Cortex of kidney (tissue), 1 donor: ENCODE measurements at places on chromosomes 7 and 10.

DNA sequence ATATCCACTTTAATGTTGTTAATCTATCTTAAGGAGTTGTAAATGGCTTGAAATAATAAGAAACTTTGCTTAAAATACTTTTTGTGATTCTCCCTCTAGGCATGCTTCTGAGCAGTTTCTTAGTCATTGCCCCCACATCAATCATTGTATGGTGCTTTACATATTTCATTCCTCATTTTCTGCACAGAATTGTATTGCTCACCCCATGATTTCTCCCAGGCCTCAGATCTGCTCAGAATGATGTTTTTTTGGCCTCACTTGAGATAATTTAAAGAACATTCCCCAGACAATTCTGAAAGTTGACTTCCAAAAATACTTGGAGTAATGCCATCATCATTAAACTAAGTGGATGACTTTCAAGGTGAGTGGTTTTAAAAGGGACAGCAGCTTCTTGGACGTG is 82.1 kb upstream of the PRPS1L1 start:
- DNase-seq = no peak

- DNase-seq = no peak
These were observed 1.8 kb downstream of the SNCG start for GRCh38 chr10:86960003-86960862.

- DNase-seq = no peak
These were observed 58.5 kb downstream of the LARP4B start for GRCh38 chr10:873020-873419.

DNA sequence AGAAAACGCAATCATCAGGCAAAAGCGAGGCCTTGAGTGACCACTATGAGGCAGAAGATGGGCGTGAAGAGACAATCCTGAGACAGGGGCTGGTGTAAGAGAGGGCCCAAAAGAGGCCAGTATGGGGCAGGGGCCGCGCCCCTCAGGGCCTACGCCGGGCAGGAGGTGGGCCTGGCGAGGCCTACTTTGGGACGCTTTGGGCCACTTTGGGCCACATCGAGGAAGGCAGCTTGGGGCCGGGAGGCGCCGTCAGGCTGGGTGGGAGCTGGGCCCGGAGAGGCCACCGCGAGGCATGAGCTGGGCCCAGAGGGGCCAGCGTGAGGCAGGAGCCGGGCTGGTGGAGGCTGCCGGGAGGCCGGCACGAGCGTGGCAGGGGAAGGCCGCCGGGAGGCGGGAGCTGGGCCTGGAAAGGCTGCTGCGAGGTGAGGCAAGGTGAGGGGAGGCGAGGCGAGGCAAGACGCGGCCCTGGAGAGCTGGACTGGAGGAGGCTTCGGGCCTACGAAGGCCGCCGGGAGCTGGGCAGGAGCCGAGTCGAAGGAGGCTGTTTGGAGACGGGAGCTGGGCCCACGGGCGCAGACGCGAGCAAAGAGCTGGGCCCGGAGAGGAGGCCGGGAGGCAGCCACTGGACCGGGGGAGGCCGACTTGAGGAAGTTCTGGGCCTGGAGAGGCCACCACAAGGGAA is 171.3 kb downstream of the TPST1 start:
- no peak for DNase-seq

- DNase-seq = no peak
These were observed 110.1 kb downstream of the INHBA start for GRCh38 chr7:41592794-41593193.

GRCh38 chr7:30841801-30842541 is 69.7 kb upstream of the AQP1 start:
- no peak for DNase-seq

DNA sequence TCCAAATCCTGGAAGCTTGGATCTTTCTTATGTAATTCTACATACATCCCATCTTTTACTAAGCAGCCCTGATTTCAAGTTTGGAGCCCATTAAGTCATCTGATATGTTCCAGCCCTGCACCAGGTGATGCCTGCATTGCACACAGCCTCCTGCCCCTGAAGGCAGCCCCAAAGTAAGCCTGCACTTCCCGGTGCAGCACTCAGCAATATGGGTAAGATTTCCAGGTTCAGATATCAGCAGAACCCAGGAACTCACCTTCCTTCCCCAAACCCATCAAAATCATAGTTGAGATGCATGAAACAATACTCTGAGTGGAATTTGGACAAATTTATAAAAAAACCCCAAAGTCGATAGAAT is 333 bp upstream of the DDC start:
- DNase-seq = no peak

DNA sequence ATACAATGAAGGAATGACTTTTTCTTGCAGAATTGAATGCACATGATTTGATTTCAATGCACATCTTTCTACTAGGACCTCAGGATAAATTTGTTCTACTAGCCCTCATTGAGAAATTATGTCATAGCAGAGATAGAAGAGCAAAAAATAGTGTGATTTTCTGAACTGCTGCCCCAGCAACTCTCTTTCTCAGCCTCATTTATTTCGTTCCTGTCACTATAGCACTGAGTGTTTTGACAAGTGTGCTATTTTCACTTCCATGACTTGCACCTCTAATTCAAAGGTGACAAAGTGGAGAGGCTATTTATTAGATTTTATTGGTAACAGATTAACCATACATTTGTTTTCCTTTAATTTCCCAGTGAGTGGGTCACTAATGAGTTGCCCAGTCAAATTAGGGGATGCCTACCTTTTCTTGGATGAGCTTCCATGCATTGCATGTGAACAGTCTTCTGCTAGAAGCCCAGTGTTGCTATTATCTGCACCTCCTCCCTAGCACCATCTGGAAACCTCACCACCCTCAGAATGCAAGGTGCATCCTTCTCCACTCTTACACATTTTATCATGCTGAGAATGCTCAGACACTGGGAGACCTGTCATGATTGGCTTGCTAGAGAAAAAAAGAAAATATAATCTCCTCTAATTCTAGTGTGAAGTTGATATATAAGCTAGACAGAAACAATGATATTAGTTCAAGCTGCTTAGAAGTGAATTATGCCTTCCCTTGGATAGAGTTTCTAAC is 119.6 kb upstream of the CTTNBP2 start:
- no peak for DNase-seq

GRCh38 chr7:129724796-129725195 is 113.3 kb downstream of the NRF1 start:
- DNase-seq = no peak

DNA sequence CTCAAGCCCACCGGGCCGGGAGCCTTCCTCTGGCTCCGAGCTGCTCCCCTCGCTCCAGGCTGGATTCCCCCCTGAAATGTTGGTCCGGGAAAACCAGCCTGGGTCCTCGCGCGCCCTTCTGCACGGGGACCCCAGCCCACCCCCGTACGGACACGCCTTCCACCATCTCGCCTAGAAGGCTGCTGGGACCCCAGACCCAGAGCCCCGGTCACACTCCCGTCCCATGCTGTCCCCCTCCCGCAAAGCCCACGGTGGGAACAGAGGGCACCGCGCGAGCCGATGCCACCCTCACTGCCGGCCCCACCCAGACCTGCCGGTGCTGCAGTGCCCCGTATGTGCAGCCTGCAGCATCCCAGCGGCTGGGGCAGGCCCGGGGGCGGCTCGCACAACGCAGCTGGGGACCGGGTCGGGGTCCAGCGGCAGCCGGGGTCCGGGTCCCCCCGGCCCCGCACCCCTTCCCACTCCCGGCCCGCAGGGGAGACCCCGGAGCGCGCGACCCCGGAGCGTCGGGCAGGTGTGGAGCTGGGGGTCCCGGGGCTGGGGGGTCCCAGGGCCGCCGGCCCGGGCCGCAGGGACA is 871 bp downstream of the SPOCK2 start:
- no peak for DNase-seq

- DNase-seq = no peak
These were observed 188.6 kb upstream of the GDF10 start for GRCh38 chr10:47111329-47111862.

- no peak for DNase-seq
These were observed 190.8 kb downstream of the ADRA2A start for GRCh38 chr10:111267673-111268072.

- DNase-seq = no peak
These were observed 68.8 kb downstream of the TRIL start for GRCh38 chr7:28889290-28889689.

GRCh38 chr7:100489121-100489520 is 5.4 kb downstream of the NYAP1 start:
- DNase-seq = no peak

DNA sequence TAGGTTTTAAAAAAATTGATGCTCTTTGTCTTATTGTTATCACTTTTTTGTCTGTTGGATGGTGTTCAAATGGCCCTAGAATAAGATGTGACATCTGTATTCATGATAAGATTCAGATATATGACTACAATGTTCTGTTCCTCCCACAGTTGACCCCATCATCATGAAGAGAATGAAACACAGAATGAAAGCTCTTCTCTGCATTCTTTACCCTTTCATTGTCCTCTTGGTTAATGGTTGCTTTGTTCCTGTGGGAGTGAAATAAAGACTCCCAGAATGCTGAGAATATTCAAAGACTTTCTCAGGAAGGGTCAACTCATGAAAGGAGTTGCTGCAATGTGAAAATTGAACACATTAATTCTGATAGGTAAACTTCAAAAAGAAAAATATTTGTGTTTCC is 1015.8 kb downstream of the SORCS3 start:
- DNase-seq = no peak

DNA sequence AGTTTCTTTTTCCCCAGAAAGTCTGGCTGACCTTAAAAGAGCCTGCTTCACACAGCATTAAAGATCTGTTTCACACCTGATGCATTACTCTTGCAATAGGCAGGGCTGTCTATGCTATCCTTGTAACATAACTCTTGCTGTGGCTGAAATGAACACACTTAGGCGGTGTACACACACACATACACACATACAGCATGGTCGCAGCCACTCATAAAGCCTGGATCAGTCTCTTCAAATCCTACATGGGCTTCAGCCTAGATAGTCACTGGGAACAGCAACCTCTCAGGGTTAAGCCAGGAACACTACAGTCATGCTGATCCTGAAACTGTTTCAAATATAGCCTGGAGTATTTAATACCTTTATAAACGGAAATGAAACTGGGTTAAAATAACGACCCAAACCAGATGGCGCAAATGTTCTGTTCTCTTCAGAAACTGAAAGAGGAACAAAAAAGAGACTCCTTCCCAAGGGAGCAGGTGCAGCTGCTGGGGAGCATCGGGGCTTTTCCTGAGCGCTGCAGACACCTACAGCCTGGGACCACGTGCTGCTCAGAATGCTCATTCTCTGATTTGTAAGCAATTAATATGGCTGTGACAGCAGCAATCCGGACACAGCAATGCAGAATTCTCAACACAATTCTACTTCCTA is 61.0 kb upstream of the SFMBT2 start:
- DNase-seq = no peak

- DNase-seq = no peak
These were observed 77.4 kb downstream of the MKI67 start for GRCh38 chr10:128048819-128049210.

DNA sequence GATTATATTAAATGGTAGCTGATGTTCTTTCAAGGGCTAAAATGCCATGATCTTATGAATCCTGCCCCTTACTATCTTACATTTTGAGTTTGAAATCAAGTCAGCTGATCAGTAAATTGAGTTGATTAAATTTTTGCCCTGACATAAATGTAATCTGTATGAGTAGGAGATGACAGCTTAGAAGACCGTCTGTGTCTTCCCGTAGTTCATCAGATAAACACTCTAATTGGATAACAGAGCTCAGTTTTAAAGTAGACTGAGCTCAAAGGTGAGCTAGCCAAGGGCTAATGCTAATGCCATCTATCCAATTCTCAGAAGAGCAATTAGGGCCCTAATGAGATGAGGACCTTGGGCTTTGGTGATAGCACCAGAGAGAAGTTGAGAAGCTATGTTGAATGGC is 82.9 kb downstream of the LRRC4 start:
- DNase-seq = no peak

GRCh38 chr7:26700893-26701292 is 163.5 kb downstream of the SKAP2 start:
- DNase-seq = no peak

- no peak for DNase-seq
These were observed 116.4 kb upstream of the ASAH2 start for GRCh38 chr10:50367732-50368131.

- no peak for DNase-seq
These were observed 57.1 kb upstream of the GRID1 start for GRCh38 chr10:86423739-86424138.

- DNase-seq = no peak
These were observed 188.4 kb upstream of the AGK start for GRCh38 chr7:141362580-141363435.

- no peak for DNase-seq
These were observed 79.3 kb downstream of the CSTF2T start for GRCh38 chr10:51620131-51620530.

- no peak for DNase-seq
These were observed 873.8 kb downstream of the TYW1 start for GRCh38 chr7:67870396-67870795.

- DNase-seq = no peak
These were observed 23.1 kb upstream of the ITGA8 start for GRCh38 chr10:15742836-15743235.

DNA sequence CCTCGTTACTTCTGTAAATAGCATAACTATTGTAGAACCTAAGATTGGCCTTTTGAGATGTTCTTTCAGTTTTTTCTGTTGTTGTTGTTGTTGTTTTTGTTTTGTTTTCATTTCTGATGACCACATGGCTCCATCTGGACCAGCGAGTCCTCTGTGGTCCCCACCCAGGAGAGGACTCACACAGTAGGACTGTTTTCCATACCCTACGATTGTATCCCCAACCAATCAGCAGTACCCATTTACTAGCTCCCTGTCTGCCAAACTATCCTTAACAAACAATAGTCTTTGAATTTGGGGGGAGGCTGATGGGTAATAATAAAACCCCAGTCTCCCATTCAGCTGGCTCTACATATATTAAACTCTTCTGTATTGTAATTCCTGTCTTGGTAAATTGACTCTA is 329.5 kb downstream of the SEMA3D start:
- DNase-seq = no peak

GRCh38 chr7:48515171-48515570 is 343.9 kb downstream of the ABCA13 start:
- no peak for DNase-seq

DNA sequence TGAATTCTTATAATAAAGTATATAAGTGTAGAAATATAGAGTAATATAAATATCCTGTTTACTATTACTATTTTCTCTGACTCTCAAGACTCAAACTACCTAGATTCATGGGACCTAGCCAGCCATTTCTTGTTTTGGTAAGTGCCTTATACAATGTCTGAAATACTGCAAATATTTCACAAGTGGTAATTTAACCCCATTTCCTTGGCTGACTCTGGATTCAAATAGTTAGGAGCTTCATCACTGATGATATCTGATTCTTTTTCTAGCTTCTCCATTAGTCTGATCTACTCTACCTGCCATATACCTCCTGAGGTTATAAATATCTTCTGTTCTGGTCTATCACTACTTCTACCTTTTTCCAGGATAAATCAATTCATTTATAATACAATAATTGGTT is 6.4 kb upstream of the RALA start:
- DNase-seq = no peak

DNA sequence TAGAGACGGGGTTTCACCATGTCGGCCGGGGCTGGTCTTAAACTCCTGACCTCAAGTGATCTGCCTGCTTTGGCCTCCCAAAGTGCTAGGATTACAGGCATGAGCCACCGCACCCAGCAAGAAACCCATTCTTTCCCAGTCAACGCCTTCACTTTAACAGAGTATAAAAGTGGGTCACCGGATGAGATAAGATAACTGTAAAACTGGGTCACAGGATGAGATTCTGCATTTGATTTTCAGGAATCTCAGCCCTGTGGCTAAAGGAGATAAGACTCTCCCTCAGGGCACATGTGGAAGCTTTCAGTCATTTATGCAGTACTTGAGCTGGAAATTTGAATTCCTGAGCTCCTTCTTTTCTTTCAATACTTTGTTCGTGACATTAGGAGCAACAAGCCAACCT is 70.8 kb downstream of the LRRC17 start:
- no peak for DNase-seq

GRCh38 chr10:66882271-66882670 is 43.6 kb upstream of the LRRTM3 start:
- DNase-seq = no peak
